ENCODE measurements at places on chromosomes 5 and 9. TPM values are rescaled to one million over a fixed set of nuclear protein-coding genes. Genes with fewer than 3 reads are reported as not detected.

DNA sequence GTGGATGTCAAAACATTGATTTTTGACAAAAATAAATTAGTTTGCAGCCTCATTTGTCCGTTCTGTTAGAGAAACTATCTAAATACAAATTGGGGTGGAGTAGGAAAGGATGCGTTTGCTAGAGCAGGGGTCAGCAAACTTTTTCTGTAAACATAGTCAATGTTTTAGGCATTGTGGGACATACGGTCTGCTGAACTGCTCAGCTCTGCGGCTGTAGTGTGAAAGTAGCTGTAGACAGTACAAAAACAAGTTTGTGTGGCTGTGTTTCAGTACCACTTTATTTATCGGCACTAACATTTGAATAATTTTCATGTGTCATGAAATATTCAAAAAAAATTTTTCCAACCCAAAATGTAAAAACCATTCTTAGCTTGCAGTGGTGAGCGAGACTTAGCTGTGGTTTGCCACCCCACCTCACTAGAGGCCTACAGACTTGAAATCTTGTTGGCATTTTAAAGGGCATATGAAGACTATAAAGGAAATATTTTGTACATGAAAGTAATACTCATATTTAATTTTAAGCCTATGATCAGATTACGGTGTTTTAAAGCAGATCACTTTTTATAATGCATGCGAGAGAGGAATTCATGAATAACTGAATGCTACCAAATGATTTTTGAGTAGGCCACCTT is 151.0 kb upstream of the PCA3 start:
- DNase-seq, result no peak

GRCh38 chr9:115591584-115591984 is 473.6 kb upstream of the TNC start:
- peak; percentile 57 for DNase-seq

- no peak for DNase-seq
Observed at GRCh38 chr9:114038724-114039313, 39.3 kb downstream of the AMBP start.

- DNase-seq, result no peak
Observed at GRCh38 chr5:60961685-60962084, 16.7 kb downstream of the NDUFAF2 start.

DNA sequence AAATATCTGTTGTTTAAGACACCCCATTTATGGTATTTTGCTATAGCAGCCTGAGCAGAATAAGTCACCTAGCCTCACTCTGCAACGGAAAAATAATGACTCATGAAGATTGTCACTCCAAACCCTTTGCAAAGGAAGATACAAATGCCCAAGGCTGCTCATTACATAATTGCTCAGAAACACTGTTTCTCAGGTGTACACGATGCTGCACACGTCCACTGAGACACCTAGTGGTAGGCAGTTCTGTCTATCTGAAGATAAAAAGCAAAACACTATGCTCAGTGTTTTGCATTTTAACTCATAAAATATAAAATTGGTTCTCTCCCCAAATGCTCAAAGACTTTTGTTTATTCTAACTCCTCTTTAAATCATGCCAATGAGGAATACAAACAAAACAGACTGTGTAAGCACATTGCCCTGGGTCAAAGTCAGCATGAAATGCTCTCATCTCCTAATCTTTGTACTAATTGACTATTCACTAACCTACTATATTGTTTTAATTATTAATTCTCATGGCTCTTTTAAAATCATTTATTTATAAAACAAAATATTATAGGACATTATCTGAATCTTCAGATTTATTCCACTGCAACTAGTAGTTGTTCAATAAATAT is 7.7 kb upstream of the TSLP start:
- no peak for DNase-seq

GRCh38 chr9:88807426-88807825 is 183.8 kb upstream of the S1PR3 start:
- DNase-seq, result no peak

- no peak for DNase-seq
Observed at GRCh38 chr9:77843076-77843870, 188.3 kb downstream of the GNAQ start.

- no peak for DNase-seq
Observed at GRCh38 chr9:107025260-107026035, 162.5 kb downstream of the ZNF462 start.

DNA sequence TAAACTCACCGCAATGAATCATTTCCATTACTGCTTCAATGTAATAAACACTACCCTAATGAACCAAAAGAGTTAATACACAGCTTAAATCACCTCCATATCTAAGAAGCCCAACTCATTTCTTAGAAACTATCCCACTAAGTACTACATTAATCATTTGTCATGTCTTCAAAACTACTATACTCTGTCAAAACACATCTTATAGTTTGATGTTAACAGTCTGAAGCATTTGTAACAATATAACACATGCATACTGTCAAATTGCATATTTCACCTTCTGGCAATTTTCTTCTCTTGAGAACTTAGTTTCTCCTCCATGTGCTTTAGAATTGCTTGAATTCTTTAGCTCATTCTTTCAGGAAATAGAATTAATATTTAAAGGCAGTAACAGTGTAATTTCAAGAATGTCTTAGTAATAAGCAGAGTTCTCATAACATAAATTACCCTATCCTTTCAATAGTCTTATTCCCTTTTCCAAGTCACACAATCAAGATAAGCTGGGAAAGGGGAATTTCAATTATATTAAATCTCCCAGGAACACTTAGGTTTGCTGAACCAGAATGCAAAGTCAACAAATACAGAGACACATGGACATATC is 199.7 kb downstream of the ATPSCKMT start:
- no peak for DNase-seq

DNA sequence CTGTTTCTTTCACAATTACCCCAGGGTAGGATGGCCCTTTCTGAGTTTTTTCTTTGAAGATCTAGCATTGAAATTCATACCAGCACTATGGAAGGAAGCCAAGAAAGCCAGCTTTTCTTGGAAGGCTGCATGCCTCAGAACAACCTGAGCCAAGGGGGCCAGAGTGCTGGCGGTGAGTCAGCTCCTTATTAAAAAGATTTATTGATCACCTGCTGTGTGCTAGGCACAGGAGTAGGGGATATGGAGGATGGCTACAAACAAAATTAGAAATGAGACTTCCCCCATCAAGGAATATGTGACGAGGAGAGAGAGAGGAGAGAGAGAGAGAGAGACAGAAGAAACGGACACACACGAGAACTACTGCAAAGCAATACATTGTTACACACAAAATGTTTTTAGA is 184.6 kb upstream of the PUM3 start:
- no peak for DNase-seq

GRCh38 chr5:7014611-7015010 is 301.4 kb downstream of the TENT4A start:
- no peak for DNase-seq

DNA sequence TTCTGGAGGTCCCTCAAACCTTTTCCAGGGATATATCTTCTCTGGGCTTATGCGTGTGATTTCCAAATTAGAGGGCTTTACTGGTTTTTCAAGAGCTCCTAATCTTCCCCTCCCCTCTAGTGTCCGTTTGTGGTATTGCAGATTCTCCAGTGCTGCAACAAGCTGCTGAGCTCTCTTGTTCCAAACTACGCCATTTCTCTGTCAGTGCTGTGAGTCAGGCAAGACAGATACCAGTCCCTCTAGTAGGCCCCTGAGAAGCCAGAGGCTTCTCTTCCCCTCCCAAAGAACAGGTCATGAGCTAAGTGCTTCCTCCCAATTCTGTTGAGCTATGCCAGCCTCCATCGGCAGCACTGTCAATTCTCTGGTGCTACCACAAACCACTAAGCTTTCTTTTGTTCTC is 149.5 kb downstream of the FANCC start:
- no peak for DNase-seq

DNA sequence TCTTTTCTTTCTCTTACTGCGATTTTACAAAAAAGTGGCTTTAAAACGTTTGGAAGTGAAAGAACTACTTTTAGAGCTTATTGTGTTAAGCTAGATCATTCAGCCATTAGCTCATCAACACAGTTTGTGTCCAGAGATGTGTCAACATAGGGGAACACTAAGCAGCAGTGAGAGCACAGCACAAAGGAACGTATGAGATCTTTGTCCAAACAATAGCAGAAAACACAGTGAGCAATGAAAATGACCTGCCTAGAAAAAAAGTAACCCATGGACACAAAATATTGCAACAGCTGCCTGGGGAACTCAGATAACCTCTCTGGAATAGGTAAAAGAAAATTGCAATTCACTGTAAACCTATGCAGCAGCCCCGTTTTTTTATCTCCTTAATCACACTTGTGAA is 372.5 kb downstream of the ARHGEF28 start:
- no peak for DNase-seq

DNA sequence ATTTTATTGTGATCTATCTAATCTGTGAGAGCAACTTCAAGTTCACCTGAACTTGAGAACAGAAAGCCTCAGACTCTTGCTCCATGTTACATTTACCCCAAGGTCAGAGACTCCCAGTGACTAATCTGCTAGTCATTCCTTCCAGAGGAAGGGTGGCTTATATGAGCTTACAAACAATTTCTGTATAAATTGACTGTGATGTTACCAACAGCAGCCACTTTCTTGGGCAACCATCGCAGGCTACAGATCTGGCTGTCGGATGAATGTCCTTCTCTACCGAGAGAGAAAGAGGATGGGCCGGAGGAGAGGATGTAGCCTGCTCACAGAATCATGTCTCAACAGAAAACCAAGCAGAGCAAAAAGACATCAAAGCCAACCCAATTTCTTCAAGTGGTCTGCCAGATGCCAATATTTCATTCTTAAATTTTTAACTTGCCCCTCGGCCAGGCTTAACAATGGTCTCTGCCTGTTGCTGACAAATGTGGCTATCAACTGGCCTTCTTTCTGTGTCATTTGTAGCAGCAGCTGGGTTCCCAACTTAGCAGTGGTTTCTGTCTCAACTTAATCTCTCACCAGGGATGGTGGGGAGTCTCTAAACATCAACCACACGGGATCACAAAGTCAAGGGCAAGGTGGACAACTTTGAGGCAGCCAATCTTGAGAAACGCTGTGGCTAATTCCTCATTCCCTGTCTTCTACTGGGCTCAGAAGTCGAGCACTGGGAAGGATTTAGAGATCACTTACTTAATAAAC is 81.3 kb downstream of the RAPGEF1 start:
- no peak for DNase-seq

C9orf153 gene
- polyA plus RNA-seq, result not detected

HK3 gene
- polyA plus RNA-seq, result 9.5 TPM

OLFML2A gene
- polyA plus RNA-seq, result 36.8 TPM

Data from urinary bladder (tissue), 4 donors.